ENCODE measurements at places on chromosomes 5 and 9.

- DNase-seq: no peak
These were observed 159.4 kb upstream of the NR3C1 start for GRCh38 chr5:143562935-143563334.

GRCh38 chr5:56097055-56097454 is 102.3 kb upstream of the IL6ST start:
- DNase-seq: no peak

- no peak for DNase-seq
These were observed 29.2 kb upstream of the SMC5 start for GRCh38 chr9:70229579-70229978.

DNA sequence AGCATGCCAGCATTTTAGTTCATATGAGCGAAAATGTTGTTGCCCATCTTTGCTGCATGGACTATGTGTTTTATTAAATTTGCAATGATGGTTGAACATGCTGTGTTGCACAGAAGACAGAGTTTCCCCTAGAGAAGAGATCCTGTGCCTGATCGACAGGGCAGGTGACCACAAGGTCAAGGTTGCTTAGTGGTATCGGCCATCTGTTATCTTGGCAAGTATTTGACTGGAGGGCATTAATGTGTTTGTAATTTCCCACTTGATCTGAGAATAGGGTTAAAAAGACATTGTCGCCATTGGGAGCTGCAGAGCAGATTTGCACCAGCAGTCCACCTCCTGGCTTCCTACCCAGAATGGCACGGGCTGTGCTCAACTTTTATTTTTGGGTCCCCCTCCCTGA is 1523.6 kb upstream of the WWC1 start:
- no peak for DNase-seq

- no peak for DNase-seq
These were observed 54.9 kb downstream of the FGF1 start for GRCh38 chr5:142630927-142631539.

DNA sequence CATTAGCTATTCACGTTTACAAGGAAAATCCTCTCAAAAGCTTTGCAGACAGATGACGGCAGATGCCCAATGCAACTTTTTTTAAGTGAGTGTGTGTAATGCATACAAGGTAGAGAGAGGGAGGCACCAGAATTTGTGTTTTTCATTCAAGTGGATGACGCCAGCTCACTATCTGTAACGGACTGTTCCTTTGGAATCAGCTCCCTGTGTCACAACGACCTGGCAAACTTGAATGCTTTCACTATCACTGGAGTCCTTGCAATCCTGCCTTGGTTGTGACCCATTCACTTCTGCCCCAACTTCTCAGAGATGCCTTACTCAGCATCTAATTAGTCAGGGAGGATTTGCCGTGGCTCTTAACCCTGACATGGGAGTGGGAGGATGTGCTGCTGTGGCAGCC is 148.5 kb downstream of the BNC2 start:
- DNase-seq: no peak

- DNase-seq: no peak
These were observed 807.1 kb downstream of the CDH9 start for GRCh38 chr5:26231316-26231715.

GRCh38 chr9:131731644-131732043 is 8.2 kb downstream of the RAPGEF1 start:
- no peak for DNase-seq

GRCh38 chr5:153489611-153490010 is 859 bp upstream of the GRIA1 start:
- no peak for DNase-seq

DNA sequence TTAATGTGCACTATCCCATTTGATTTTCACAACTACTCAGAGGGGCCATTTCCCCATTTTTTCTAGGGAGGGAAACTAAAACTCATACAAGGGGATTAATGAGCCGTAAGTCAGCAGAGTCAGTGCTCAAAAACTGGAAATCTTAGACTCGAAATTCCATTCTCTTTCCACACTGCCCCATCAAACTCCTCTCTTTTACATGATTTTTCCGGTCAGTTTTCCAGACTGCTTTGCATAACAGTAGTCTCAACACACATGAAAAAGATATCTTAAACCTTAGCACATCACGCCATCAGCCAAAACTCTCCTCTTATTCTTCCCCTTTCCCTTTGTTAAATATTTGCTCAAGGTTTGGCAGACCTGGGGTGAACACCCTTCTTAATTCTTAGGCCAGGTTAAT is 332.0 kb downstream of the RFX3 start:
- DNase-seq: no peak

DNA sequence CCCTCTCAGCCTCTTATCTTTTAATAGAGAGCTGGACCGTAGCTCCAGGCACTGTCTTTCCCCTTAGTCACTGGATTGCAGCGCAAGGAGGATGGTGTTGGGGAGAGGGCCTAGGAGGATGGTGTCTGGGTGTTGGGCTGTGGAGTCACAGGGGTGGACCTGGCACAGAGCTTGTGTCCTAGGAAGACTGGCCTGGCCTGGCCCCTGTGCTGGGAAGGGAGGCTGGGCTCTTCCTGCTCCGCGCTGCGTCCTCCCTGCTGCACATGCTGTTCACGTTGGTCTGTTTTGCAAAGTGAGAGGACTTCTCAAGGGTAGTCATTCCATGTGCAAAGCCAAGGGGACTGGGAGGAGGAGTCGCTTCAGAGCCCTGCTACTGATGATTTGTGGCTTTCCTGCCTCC is 123.9 kb downstream of the EHMT1 start:
- DNase-seq: no peak

DNA sequence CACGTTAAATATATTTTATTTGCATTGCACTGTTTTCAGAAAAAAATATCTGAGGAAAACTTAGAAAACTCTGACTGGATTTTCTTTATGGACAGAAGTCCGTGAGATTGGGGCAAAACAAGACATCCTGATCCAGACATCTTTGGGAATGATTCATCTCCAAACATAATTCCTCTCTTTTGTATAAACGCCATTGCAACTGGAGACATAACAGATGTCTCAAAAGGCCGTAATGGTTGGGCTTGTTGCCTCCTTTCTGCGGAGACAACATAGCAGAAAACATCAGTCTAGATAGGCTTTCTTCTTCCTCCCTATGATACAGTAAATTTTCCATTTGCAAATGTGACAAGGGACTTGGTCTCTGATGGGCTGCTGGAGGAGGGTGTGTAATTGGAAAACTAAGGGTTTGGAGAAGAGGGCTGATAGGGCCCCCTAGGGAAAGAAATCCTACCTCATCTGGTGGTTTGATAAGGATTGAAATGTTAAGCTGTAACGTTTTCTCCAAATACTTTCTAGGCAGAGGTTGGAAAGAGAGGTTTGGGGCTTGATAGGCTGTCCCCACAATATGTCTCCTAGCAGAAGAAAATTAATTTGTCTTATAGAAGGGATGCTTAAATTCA is 631.5 kb upstream of the ST8SIA4 start:
- DNase-seq: no peak

GRCh38 chr9:136799079-136799853 is 3.1 kb downstream of the CCDC183 start:
- DNase-seq: no peak

- DNase-seq: no peak
These were observed 453.5 kb downstream of the RAB3C start for GRCh38 chr5:59036274-59036961.

DNA sequence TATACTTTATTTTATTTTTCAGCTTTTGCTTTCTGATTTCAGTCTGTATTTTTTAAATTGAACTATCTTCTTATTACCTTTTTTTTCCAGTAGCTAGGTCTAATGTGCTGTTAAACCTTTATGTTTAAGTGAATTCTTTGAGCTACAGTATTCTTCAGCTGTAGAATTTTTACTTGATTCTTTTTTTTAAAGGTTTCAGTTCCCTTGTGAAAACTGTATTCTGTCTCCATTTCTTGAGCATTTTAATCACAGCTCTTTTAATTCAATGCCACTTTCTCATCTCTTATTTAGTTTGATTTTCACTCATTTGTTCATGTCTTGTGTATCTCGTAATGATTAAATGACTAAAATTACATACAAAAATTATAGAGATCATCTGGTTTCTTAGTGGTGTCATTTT is 233.8 kb downstream of the MTRR start:
- no peak for DNase-seq

DNA sequence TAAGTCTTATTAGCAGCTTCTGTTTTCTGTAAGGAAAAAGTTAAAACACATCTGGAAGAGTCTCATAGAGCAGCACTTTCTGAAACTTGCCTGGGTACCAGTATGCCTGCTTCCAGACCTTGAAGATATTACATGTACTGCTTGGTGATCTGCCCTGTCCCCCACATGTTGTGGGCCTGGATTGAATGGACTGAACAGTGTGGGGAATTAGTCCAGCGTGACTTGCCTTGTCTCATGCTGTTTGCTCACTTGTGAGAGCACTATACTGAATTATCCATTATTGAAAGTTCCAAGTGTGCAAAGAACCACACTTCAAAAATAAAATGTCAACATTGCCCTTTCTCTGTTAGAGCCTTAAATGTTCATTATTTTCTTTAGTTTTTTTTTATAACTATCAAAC is 8.9 kb downstream of the CTNNA1 start:
- DNase-seq: no peak

- no peak for DNase-seq
These were observed 186.8 kb downstream of the TMEM161B start for GRCh38 chr5:88081877-88082276.

GRCh38 chr9:86075132-86076109 is 23.9 kb downstream of the GOLM1 start:
- DNase-seq: no peak

DNA sequence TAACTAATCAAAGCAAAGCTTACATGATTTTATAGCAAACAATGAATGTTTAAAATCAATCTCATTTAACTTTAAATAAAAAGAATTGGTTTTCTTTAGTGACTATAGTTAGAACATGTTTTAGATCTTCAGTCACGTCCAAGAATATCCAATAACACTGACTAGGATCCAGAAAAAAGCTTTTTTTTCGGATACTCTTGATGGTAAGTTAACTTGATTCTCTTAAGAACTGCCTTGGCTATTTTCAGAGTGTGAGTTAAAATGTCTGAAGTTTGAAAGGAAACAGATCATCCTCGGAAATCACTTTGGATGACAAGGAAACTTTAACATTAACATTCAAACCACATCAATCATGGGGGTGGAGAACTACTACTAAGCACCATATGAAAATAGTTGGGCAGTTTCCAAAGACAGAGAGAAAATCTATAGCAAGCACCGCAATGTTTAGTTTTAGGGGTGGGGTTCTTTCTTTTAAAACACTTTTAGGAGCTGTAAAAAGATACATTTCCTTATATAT is 83.7 kb upstream of the SLC27A6 start:
- no peak for DNase-seq

All from stimulated activated CD4-positive, alpha-beta T cell treated with anti-CD3 and anti-CD28 coated beads, TNF-alpha, amount 100 ng/mL, for 1 hour (primary cell).